ENCODE measurements at places on chromosomes 4 and X. TPM values are rescaled to one million over a fixed set of nuclear protein-coding genes. Genes with fewer than 3 reads are reported as not detected.

GRCh38 chr4:13524504-13525243 is 19.6 kb downstream of the NKX3-2 start:
- no peak for DNase-seq

DNA sequence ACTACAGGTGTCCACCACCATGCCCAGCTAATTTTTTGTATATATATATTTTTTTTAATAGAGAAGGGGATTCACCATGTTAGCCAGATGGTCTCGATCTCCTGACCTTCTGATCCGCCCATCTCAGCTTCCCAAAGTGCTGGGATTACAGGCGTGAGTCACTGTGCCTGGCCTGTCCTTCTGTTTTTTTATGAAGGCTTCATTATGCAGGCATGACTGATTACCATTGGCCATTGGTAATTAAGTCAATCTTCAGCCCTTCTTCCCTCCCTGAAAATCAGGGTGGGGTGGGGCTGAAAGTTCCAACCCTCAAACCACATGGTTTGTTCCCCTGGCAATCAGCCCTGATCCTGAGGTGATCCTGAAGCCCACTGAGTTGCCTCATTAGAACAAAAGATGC is 336.9 kb downstream of the PTTG2 start:
- no peak for DNase-seq

- DNase-seq, result no peak
These were observed 35.7 kb downstream of the DDX53 start for GRCh38 chrX:23035493-23035892.

TBC1D8B gene
- total RNA-seq, result 0.26 TPM

KCND1 gene
- 3.3 TPM for total RNA-seq

RNF175 gene
- not detected for total RNA-seq

MAGEA10 gene
- not detected for total RNA-seq

All from activated T-helper 1 cell treated with anti-CD3 and anti-CD28 coated beads, Interleukin-12 subunit alpha, Interleukin-12 subunit beta, Interleukin-2, Interleukin-4 antibody, amounts not matched to agents 30 ng/mL and 10 ng/mL and 1 ng/mL, durations not matched to agents 14 hours and 24 hours and 36 hours (primary cell).